ENCODE measurements at places on chromosomes 4 and X.

DNA sequence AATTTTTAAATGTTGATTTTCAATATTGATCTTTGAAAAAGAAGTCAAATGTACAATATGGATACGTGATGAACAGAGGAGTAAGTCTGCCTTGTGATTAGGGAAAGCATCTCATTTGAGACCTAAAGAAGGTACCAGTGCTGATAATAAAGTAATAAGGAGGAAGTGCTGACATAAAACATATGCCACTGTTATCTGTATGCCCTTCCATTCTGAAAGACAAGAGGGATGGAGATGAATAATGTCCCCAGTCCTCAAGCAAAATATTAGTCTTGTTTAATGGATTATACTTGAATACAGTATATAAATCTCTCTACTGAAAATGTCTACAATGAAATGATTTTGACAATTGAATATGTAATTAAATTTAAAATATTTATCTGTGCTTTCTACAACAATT, 58.2 kb downstream of the CCSER1 start:
- DNase-seq = no peak

- peak; percentile 1 for DNase-seq
Measured at GRCh38 chr4:106315476-106315967, 487 bp downstream of the TBCK start.

- no peak for DNase-seq
Measured at GRCh38 chr4:159400558-159401225, 297.8 kb downstream of the RAPGEF2 start.

- no peak for DNase-seq
Measured at GRCh38 chr4:52628543-52628942, 30.6 kb downstream of the USP46 start.
